ENCODE measurements at places on chromosomes 1 and 21. TPM values are rescaled to one million over a fixed set of nuclear protein-coding genes. Genes with fewer than 3 reads are reported as not detected.
A peak's percentile ranks its signal among the peaks of the same experiment; 100 is the strongest.

GRCh38 chr1:226937940-226938725 is 2.0 kb upstream of the COQ8A start:
- DNase-seq, result no peak

DNA sequence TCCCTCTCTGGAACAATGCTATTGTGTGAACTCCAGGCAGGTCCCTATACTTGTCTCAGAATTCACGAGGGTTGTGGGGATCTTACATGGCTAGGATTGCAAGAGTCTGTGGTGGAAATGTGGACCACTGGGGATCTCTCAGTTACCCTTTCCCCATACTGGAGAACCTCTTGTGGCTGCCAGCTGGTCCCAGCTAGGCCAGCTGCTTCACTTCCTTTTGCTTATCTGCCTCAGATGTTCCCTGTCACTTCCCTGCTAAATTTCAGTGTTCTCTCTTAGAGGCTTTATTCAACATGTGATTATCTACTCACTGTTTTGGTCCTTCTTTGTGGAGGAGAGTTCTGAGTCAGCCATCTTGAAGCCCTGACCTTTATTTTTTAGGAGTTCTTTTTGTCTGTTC is 75.9 kb upstream of the SAMD13 start:
- DNase-seq, result no peak

- DNase-seq, result peak; percentile 61
Observed at GRCh38 chr1:178388418-178389145, 108.2 kb downstream of the CLEC20A start.

The LRIF1 gene
- total RNA-seq, result 19.5 TPM

The CELA2A gene
- total RNA-seq, result not detected

- peak; percentile 10 for DNase-seq
Observed at GRCh38 chr1:69967245-69967766, 238.1 kb downstream of the LRRC40 start.

The USH2A gene
- under 0.01 TPM for total RNA-seq

- DNase-seq, result no peak
Observed at GRCh38 chr1:156963621-156964020, 43.2 kb downstream of the LRRC71 start.

DNA sequence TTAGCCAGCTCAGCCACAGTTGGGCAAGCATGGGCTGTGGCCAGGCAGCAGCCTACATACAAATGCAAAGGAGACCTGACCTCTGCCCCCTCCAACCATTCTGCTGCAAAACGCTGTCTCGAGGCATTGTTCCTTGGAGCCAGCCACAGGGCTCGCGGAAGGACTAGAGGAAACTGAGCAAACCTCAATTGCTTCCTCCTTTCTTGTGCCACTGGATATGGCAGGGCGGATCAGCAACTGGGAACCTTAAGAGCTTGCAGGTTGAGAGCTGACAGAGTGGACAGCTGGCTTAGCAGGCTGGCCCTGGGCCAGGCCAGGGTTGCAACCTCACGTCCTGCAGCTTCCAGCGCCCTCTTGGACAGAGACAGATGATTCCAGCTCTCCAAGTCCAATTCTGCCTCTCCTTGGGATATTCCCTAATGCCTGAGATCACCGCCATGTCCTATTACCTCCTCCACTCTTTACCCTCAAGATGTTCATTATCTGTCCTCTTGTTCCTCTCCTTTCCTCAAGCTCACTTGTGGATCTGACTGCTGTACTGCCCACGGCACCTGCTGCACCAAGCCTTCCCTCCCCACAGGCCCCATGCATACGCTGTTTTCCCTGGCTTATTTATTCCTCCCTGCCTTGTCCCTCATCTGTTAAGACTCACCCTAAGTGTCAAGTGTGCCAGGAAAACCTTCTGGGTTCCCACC is 67.5 kb downstream of the SDC3 start:
- DNase-seq, result no peak

The ARHGEF16 gene
- total RNA-seq, result not detected

The FAM177B gene
- not detected for total RNA-seq

GRCh38 chr1:2950926-2951305 is 70.4 kb upstream of the ACTRT2 start:
- no peak for DNase-seq

GRCh38 chr1:185559151-185559550 is 175.0 kb upstream of the HMCN1 start:
- no peak for DNase-seq

- no peak for DNase-seq
Observed at GRCh38 chr1:37354876-37355650, 119.3 kb upstream of the ZC3H12A start.

DNA sequence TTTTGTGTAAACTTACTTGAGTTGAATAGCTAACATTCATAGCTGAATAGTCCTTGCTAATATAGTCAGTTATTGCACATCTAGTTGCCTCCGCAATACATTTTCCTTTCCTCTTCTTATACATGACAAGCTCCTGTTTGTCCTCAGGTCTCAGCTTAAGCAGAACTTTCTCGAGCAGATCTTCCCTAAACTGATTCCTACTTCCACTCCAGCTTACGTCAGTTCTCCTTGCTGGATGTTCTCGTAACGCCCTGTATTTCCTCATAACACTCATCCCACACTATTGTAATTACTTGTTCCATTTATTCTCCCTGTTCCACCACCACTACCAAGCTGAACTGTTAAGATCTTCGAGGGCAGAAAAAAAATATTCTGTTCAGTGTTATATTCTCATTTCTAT is 15.1 kb upstream of the OMA1 start:
- no peak for DNase-seq

Data from fibroblast of the aortic adventitia (primary cell).